ENCODE measurements at places on chromosomes 1 and 21.

DNA sequence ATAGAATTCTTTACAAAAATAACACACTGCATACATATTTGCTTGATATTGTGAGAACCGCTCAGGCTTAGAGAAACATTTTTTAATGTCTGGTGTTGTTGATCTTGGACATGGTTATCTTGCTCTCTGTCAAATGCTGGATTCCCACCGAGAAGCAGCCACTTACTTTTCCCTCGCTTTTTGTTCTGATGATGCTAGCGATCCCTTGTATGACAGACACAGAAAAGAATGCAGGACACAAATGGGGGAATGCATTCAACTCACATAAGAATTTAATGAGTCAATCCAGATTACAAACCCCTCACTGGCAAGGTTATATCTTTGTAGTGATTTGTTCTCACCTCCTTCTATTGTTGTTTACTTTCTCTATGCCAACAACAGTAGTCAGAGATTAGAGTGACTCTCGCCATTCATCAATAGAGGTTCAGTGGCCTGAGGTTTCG lies 76.8 kb upstream of the AKT3 start:
- DNase-seq, result no peak

DNA sequence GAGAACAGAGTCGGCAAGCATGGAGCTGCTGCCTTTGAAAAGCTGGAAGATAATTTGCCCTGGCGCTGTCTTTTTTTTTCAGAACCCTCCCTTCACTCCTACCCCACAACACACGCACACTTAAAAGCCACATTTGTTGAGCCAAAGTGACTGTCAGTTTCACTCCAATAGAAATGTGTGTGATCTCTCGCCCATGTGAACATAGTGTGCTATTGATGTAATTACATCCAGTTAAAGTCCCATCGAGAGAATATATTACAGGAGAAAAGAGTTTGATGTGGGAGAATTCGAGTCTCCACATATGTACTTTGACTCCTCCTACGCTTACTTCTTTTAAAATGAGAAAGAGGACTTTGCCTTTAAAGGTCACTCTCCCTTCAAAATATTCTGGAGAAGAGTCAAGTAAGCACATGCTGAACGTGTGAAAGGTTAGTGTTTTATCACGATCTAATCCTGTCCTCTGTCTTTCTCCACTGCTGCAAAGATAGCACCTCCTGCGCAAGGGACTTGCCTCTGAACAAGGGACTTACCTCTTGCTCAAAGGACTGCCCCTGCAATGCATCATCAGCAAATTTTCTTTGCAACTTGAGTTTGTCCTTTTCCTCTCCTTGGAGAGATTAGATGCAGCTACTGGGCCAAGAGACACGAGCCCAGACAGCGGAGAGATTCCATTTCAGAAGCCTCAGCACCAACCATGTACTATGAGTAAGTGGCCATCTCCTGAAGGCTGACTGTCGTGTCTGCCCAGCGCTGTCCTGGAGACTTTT lies 613.9 kb downstream of the PTPRU start:
- no peak for DNase-seq

- DNase-seq, result no peak
Observed at GRCh38 chr1:155499953-155500639, 62.5 kb downstream of the ASH1L start.

GRCh38 chr1:160134791-160135572 lies 16.4 kb upstream of the ATP1A4 start:
- no peak for DNase-seq

GRCh38 chr1:174197088-174197487 lies 37.8 kb downstream of the RABGAP1L start:
- DNase-seq, result no peak

DNA sequence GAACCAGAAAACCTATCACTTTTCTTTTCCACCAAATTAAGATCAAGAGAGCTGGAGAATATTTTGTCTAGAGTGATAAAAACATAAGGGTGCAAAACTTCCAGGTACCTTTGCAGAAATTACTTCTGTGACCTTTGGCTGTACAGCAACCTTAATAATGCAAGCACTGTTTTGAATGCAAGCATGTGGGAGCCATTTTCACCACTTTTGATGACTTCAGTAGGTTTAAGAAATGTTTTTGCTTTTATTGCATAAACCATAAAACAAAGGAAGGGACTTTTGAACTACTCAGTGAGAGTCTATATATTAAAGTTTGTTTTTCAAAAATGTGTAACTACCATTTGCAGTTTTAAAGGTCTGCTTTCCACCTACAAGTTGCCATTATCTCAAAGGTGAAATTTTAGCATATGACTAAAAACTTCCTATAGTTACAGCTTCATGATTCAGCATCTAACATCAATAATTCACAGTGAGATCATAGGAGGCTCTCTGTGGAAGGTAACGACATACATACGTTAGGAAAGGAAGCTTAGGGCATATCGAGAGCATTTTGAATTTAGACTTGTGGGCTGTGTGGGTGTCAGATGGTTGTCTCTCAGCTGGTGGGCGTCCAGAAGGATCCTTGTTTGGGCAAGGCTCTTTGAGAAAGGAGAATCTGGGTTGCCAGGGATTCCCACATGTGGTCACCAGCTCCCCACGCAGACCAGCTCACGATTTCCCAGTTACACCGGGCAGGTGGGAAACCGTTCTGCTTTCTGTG lies 1.1 kb upstream of the GADD45A start:
- no peak for DNase-seq

GRCh38 chr1:56977910-56978309 lies 12.1 kb upstream of the C8B start:
- DNase-seq, result no peak

GRCh38 chr1:159803956-159804689 lies 2.0 kb downstream of the FCRL6 start:
- DNase-seq, result no peak

DNA sequence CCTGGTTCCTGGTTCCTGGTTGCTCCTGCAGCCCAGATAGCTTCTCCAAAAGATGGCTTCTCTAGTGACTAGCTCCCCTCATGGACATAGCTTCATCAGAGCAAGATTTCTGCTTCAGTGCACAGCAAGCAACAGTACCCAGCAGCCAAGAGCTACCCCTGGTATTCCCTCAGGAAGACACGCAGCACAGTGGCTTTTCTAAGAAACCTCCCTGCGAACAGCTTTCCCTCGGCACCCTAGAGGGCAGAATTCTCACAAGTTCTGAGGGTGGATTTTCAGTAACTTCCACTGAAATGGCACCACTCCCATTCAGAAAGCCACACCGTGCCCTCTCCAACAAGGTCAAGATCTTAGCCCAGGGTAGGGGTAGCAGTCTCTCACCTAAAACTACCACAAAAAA lies 128.2 kb downstream of the EIF4G3 start:
- DNase-seq, result no peak

DNA sequence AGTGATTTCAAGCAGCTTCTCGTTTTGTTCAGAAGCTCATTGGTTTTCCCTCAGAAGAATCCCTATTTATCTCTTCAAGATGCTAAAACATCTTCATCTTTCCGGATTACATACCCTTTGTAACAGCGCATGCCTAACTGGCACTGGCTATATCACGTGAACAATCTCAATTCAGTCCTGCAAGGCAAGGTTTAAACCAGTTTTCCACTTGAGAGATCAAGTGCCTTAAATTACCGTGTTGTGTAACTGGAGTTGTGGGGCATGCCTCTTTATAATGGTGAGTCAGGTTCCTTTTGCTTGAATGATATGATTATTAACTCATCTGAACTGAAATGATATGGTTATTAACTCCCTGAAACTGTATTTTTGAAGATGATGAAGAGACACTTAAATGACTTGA lies 11.0 kb upstream of the ZFP69B start:
- DNase-seq, result no peak

GRCh38 chr1:202045705-202046104 lies 35.3 kb downstream of the ELF3 start:
- DNase-seq, result no peak

DNA sequence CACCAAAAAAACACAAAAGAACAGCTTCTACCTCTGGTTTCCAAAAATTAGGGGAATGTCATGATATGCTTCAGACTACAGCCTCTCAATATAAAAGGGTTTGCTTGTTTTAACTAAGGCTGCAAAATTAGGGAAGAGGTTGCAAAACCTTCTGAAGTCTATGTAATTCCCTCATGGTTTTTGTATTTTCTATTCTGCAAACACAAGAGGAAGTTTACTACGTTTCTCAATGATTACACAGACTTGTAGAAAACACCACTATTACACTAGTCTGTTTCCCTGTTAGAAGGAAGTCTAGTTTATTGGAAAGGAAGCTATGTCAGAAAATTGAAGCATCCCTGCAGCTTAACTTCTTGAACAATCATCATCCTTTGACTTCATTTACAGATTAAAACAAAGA lies 229.7 kb upstream of the FMN2 start:
- DNase-seq, result no peak

DNA sequence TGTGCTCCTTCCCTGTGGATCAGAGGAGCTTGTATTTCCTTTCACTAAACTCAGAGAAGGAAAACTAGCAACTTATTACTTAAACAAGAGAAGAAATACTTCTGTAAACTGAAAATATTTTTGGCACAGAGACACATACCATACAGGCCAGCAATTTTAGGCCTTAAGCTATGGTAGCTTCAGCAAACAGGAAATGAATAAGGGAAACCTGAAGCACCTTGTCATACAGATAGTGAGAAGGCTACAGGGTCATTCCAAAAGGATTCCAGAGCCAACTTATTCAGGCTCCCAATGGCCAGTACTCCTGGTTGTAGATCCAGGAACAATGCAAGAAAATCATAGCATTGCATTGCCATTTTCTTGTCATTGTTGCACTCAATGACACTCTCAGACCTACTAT lies 9.1 kb upstream of the KYAT3 start:
- no peak for DNase-seq

DNA sequence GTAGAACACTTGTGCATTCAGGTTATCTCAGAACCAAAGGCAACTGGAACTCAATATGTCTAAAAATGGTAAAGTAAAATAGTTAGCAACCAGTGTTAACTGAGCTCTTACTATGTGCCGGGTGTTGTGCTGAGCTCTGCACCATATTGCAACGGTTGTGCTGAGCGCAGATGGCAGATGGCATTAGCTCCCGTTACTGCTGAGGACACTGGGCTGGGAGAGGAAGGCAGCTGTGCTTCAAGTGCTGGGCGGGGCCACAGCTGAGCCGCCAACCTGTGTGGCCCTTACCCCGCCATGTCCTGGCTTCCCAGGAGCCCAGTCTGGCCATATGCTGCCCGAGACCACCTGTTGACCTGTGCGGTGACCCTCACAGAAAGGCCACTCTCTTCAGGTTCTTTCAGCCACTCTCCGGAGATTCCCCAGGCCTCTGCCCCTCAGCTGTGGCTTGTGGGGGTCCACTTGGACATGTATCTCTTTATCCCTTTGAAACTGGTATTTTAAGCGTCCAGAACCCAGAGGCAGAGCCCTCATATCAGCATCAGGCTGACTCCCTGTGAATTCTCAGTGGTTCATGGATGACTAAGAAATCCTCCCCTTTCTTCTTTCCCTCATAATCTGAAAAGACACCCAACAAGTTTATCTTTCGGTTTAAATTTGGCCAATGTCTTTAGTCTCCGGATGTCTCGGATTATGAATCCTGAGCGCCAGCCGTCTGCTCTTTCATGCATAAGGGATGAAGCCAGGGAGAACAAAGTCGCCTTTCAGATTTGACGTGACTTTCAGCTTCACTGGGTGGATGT lies 26.4 kb downstream of the LDLRAP1 start:
- no peak for DNase-seq

- peak; percentile 54 for DNase-seq
Observed at GRCh38 chr21:42218836-42219605, at the start of gene ABCG1. Gene ABCG1, plus strand, starts transcription at chr21:42219140. Its CDS starts 123 bp downstream, at chr21:42219263.

- DNase-seq, result no peak
Observed at GRCh38 chr1:39872698-39873097, 10.6 kb downstream of the TRIT1 start.

- no peak for DNase-seq
Observed at GRCh38 chr1:173301507-173301906, 94.4 kb upstream of the TNFSF4 start.

GRCh38 chr1:171802207-171802606 lies 20.7 kb downstream of the METTL13 start:
- no peak for DNase-seq

GRCh38 chr1:167705250-167705649 lies 16.5 kb upstream of the MPZL1 start:
- no peak for DNase-seq

DNA sequence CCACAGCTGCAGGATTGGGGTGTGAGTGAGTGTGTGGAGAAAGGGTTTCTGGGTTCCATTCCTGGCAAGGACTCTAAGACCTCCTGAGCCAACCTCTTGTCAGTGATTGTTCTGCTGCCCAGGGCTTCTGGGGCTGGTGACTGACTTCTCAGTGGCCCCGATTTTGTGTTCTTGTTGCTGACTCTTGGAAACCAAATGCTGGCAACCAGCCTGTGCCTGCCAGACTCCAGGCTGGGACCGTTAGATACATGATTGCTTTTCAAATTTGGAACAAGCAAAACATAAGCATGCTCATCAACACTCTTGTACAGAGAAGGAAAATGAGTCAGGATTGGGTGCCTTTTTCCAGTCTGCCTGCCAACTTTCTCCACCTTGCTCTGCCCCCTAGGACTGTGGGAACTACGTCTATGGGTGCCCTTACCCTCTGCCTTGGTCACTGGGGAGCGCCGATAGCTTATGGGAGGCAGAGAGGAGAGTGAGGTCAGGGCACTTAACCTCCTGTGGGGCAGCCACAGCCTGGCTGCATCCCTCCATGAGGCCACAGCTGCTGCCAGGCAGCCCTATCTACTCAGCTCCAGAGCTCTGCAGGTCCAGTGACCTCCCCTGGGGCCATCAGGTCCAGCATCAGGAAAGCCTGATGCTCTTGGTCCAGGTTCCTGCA lies 39.3 kb upstream of the EPS8L3 start:
- no peak for DNase-seq

GRCh38 chr1:107807405-107807804 lies 157.6 kb downstream of the VAV3 start:
- no peak for DNase-seq

DNA sequence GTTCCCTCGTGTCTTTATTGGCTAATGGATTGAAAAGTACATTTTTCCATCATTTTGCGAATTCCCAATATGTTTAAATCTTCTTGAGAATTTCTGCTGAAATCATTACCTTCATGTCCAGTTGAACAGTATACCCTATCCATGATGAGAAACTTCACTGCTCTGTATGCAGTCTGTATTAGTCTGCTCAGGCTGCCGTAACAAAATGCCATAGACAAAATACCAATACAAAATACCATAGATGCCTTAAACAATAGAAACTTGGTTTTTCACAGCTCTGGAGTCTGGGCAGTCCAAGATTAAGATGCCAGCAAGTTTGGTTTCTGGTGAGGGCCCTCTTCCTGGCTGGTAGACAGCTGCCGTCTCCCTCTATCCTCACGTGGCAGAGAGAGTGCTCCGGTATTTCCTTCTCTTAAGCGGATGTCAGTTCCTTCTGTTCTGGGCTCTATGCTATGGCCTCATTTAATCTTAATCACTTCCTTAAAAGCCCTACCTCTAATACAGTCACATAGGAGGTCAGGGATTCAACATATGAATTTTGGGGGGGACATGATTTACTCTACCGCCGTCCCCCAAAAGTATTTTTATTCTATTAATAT lies 27.0 kb downstream of the CXADR start:
- no peak for DNase-seq
